Fibroblast of skin of scalp (primary cell): ENCODE measurements at places on chromosomes 3 and 15.

DNA sequence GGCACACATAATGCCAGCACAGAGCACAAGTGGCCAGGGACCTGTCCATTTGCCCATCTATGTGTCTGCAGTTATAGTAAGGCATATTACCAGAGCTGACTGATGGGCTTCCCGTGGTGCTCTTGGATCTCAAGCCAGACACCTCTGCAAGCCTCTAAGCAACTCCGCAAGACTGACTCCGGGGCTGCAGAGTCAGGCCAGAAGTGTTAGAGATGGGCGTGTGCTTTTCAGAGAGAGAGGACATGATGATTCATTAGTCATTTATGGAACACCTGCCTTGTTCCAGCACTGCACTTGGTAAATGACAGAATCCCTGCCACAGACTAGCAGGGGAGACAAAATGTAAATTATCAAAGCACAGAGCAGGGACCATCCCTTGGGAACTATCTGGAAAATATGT lies 559.0 kb downstream of the PDCD6IP start:
- no peak for DNase-seq

- DNase-seq, result peak; percentile 23
Measured at GRCh38 chr3:148173851-148174250, 523.9 kb upstream of the AGTR1 start.

DNA sequence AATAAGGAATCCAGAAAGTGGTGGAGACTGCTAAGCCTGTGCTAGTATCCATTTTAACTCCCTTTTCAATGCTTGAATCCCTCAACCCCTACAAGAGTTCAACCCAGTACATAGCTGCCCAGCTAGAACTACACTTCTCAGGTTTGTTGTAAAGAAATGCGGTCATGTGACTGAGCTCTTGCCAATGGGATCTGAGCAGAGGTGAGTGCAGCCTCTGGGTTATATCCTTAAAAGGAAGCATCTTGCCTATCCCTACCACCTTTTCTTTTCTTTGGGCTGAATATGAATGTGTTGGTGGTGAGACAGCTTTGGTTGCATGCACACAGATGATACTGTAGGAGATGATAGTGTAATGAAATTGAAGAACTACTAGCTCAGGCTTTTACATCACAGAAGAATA lies 139.7 kb downstream of the CADPS start:
- DNase-seq, result no peak

DNA sequence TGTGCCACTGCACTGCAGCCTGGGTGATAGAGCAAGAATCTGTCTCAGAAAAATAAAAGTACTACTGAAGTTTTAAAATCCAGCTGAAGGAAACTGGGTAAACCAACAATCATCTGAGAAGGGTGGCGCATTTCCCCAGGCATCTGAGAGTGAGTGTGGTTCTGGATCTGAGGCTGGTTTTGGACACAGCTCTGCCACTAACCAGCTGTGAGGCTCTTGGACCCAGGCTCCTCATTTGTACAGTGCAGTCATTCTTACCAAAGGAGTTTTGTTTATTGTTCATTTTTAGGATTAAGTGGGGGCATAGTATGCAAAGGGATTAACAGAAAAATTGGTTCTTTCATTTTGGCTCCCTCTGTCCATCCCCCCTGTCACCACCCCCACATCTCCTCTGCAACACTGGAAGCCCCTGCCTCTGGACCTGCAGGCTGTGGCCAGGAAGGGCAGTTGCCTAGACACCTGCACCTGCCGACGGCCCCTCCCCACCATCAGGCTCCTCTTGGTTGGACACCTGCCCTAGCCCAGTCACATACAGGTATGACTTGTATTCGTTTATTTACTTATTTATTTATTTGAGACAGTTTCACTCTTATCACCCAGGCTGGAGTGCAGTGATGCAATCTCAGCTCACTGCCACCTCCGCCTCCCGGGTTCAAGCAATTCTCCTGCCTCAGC lies 8.8 kb downstream of the NUP210 start:
- DNase-seq, result no peak

GRCh38 chr3:187925326-187925725 lies 180.1 kb upstream of the BCL6 start:
- no peak for DNase-seq

DNA sequence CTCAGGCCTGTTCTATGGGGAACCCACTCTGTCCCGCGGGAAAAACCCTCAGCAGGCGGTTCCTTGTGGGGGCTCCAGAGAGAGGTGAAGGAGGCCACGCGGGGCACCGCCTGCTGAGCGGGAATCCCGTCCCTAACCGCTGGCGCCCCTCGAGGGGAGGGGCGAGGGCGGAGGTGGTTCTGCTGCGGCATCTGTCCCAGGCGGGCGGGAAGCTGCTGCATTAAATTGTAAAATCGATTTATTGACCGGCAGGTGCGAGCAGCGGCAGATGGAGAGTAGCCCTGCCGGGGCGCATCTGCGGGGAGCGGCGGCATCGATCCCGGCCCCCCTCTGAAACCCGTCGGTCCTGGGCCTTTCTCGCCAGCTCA lies 3.7 kb upstream of the DLL4 start:
- no peak for DNase-seq

- DNase-seq, result peak; percentile 11
Measured at GRCh38 chr3:154900816-154901215, 179.3 kb upstream of the MME start.

DNA sequence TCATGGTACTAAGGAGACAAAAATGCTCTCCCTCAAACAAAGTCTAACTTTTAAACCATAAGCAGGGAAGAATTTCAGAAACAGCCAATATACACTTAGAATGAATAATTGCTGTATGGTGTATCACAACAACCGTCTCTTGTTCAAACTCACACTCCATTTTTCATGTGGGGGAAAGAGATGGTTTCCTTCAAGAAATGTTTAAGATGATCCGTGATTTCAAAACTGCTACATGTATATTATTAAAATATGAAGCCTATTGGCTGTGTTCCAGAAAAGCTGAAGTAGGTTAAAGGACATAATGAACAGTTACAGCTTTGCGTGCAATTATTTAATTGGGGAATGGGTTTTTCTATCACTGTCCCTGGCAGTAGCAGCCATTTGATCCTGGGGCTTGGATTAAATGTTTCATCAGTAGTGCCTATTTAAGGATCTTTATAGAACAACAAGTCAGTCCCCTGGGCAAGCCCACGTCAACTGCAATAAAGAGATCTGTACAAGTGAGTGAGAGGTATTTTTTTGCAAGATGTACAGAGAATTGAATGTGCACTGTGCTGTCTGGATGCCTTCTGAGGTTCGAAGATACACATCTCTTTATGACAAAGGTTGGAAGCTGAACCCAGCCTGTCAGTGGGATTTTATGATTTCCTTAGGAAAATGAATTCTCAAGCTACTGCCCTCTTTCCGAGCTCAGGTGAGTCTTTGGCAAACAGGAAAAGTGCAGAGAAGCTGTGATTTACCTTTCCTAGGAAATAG lies 337.2 kb upstream of the RARB start:
- peak; percentile 38 for DNase-seq

DNA sequence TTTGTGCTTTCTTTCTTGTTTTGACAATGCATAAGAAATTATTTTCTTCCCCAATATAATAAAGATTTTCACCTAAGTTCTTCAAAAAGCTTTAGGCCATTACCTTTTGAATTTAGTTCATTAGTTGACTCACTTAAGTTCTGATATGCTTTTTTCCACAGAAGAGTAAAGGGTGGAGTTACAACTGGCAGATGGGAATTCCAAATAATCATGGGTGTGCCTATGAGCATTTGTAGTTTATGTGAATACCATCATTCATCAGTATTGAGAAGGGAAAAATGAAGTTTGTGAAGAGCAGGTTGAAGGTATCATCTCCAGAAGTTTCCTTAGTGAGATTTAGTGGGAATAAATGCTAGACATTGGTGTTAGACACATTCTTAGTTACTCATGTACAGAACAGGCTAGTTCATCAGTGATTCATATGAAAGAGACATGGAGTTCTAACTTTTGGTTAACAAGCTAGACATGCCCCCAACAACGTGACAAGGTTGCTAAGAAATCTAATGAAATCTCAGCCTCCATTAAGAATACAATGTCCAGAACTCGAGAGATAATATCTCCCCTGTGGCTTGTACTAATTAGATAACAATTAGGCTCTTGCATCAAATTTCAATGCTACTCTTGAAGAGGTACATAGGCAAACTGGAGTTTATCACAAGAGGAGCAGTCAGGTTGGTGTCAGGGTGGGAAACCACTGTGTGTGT lies 16.9 kb upstream of the ALCAM start:
- no peak for DNase-seq

DNA sequence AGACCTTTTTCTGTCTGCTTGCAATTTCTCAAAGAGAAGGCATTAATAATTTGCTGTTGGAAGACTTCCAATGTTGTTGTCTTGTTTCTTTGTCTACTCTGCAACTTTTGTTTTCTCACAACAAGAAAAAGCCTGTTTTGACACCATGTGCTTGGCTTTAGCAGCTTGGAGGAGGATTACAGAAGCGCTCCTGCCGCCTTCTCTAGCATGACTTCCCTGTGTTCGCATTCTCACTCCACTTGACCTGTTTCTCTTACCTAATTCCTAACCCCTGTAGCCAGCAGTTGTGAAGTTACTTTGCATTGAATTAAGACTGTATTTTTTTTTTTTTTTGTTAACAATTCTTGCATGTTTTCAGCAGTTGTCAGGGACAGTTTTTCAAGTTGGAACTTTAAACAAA lies 235.3 kb upstream of the GOLIM4 start:
- no peak for DNase-seq

DNA sequence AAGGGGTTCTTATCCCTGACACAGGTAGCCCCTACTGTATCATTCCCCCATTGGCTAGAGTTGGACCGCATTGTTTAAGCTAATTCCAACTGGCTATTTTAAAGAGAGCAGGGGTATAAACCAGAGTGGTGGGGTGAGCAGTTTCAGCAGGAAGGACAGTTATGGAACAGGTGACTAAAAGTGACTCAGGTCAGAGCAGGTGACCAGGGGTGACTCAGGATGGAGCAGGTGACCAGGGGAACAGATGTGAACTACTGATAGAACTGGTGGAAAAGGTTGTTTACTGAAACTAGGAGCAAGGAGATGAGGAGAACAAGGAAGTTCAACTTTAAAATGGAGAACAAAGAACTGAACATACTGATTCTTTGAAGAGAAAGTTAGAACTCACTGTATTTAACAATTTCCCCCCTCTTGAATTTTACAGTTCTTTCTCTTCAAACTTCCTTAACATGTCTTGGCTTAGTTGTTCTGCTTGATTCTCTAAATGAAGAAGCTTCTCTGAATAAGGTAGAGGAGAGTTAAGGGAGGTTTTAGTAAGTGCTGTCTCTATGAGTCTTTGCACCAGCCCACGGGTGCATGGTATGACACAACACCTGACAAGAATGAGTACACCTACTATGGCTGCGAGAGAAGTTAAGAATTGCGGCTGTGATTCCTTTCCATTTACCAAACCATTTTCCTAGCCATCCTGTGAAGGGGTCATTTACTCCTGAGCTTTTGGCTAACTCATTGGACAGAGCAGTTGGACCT lies 83.4 kb upstream of the WNT7A start:
- DNase-seq, result no peak

GRCh38 chr3:24042174-24043059 lies 97.3 kb downstream of the NR1D2 start:
- DNase-seq, result peak; percentile 14

GRCh38 chr3:149638228-149639092 lies 19.4 kb downstream of the WWTR1 start:
- DNase-seq, result peak; percentile 92

DNA sequence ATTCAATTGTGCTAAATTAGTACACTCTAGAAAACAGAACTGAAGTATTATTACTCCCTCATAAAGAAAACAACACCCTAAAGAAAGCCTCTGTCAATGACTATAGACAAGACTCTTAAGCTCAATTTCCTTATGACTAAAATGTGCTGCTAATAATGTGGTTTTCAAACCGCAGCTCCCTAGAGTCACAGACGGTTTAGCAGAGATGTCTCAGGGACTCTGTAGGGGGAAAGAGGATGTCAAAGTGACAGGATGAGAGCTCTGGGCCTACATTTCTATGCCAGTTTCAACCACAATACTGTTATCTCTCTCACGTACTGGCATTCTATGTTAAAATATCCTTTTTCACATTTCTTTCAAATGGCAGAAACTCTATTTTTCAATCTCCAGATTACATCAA lies 37.6 kb upstream of the WDR49 start:
- peak; percentile 63 for DNase-seq
